Pulmonary artery endothelial cell (primary cell): ENCODE measurements at places on chromosomes 5 and 9. TPM values are rescaled to one million over a fixed set of nuclear protein-coding genes. Genes with fewer than 3 reads are reported as not detected.

DNA sequence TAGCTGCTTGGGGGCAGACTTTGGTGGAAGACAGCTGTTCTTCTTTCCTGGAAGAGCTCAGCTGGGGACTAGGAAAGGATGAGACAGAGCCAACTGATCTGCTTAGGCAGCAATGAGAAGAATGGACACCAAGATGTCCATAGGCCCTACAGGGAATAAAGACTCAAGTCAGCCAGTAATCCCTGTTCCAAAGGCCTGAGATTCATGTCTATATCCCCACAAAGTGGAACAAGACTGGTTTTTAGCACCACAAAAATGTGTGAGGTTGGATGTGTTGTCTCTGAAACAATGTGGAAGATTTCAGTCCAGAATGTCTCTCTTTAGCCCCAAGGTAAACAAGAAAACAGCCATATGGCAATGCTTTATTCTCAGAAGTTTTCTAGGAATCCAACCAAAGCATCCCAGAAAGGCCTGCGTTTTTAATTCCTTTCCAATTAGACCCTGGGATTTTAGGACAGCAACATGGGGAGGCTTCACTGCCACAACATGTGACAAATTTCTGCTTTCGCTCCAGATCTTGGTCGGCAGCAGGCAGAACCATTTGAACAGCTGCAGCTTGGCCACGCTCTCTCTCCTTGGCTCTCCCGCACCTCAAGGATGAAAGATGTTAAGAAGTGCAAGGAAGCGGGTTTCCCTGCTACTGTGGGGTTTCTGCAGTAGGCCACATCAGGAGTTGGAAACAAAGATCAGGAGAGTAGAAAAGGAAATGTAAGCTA, 245.1 kb downstream of the FSTL4 start:
- DNase-seq: no peak

GRCh38 chr5:160702934-160703333, 149.1 kb downstream of the ATP10B start:
- DNase-seq: no peak

Gene SLCO4C1
- total RNA-seq: not detected in 2 replicates

Gene ZBED3
- total RNA-seq: 1.7 and 3.6 TPM in 2 replicates
